Kidney (tissue), 22 donors: ENCODE measurements at places on chromosomes 11 and 22. TPM values are rescaled to one million over a fixed set of nuclear protein-coding genes. Genes with fewer than 3 reads are reported as not detected.

The PLA2G3 gene
- polyA plus RNA-seq = 1.2 TPM

The OR51B2 gene
- polyA plus RNA-seq = not detected

The ISX gene
- polyA plus RNA-seq = not detected

The ESAM gene
- 85.8 TPM for polyA plus RNA-seq

The SLC5A12 gene
- polyA plus RNA-seq = 227 TPM

The EIF4ENIF1 gene
- polyA plus RNA-seq = 13.8 TPM

The KLHL35 gene
- 0.26 TPM for polyA plus RNA-seq

The ACCS gene
- 11.4 TPM for polyA plus RNA-seq

The CTSW gene
- polyA plus RNA-seq = 1.3 TPM

The DRICH1 gene
- polyA plus RNA-seq = 1.3 TPM

The RFPL2 gene
- polyA plus RNA-seq = not detected

The MUC2 gene
- not detected for polyA plus RNA-seq

The IGLL5 gene
- polyA plus RNA-seq = 1.9 TPM

The TYR gene
- polyA plus RNA-seq = not detected

The HBG1 gene
- polyA plus RNA-seq = not detected

The RIMBP3C gene
- not detected for polyA plus RNA-seq

The PDE2A gene
- 12.6 TPM for polyA plus RNA-seq

The OR8D4 gene
- polyA plus RNA-seq = not detected

The GPHA2 gene
- 0.99 TPM for polyA plus RNA-seq

The CDKN1C gene
- polyA plus RNA-seq = 192 TPM

The PHRF1 gene
- 7.5 TPM for polyA plus RNA-seq

The NRXN2 gene
- 22.0 TPM for polyA plus RNA-seq

The SERPIND1 gene
- polyA plus RNA-seq = not detected

The PHF5A gene
- 42.2 TPM for polyA plus RNA-seq

The UFD1 gene
- polyA plus RNA-seq = 67.8 TPM

The PANX3 gene
- not detected for polyA plus RNA-seq

The CDK2AP2 gene
- 188 TPM for polyA plus RNA-seq

The B3GAT1 gene
- 0.82 TPM for polyA plus RNA-seq

The ZNF215 gene
- polyA plus RNA-seq = 0.56 TPM

The IL17REL gene
- not detected for polyA plus RNA-seq

The SYT7 gene
- polyA plus RNA-seq = 6.7 TPM

The GSTP1 gene
- polyA plus RNA-seq = 1,687 TPM

The PRSS23 gene
- 53.4 TPM for polyA plus RNA-seq

The MAPK12 gene
- polyA plus RNA-seq = 13.4 TPM

The OR4C46 gene
- not detected for polyA plus RNA-seq

The GGT5 gene
- polyA plus RNA-seq = 63.2 TPM

The SLC22A8 gene
- polyA plus RNA-seq = 447 TPM

The OSBP gene
- polyA plus RNA-seq = 25.9 TPM

The NPTXR gene
- 1.1 TPM for polyA plus RNA-seq

The MN1 gene
- 0.92 TPM for polyA plus RNA-seq

The SCO2 gene
- polyA plus RNA-seq = 1.1 TPM

The NFAM1 gene
- polyA plus RNA-seq = 0.60 TPM

The NXPE2 gene
- not detected for polyA plus RNA-seq

The NF2 gene
- 15.4 TPM for polyA plus RNA-seq

The SMDT1 gene
- polyA plus RNA-seq = 264 TPM

The APOBEC3F gene
- 6.9 TPM for polyA plus RNA-seq

The TTC28 gene
- 3.5 TPM for polyA plus RNA-seq

The OMP gene
- polyA plus RNA-seq = not detected

The GAL3ST3 gene
- polyA plus RNA-seq = 7.6 TPM

The DAGLA gene
- polyA plus RNA-seq = 1.4 TPM

The OR56A1 gene
- polyA plus RNA-seq = not detected

The TIMM10 gene
- polyA plus RNA-seq = 174 TPM

The OR52A1 gene
- not detected for polyA plus RNA-seq

The CBX7 gene
- 39.3 TPM for polyA plus RNA-seq

The MPZL3 gene
- polyA plus RNA-seq = 1.7 TPM

The FGF19 gene
- polyA plus RNA-seq = not detected
